ENCODE measurements at places on chromosomes 3 and 15. TPM values are rescaled to one million over a fixed set of nuclear protein-coding genes. Genes with fewer than 3 reads are reported as not detected.

Gene CLRN1
- not detected for total RNA-seq

Gene HYKK
- 5.7 TPM for total RNA-seq

Gene CMTM8
- total RNA-seq = 10.5 TPM

Gene SLC22A13
- total RNA-seq = 0.51 TPM

Gene FGD5
- 15.1 TPM for total RNA-seq

Gene LSAMP
- total RNA-seq = 39.8 TPM

Gene SEMA3F
- 15.3 TPM for total RNA-seq

Gene HAUS2
- total RNA-seq = 16.5 TPM

Gene PLA2G4E
- 0.27 TPM for total RNA-seq

Gene CACNA1D
- total RNA-seq = 38.1 TPM

Gene EPHB3
- 57.2 TPM for total RNA-seq

Gene EMC7
- total RNA-seq = 59.6 TPM

Gene HDC
- 4.9 TPM for total RNA-seq

Gene CCK
- 11.1 TPM for total RNA-seq

Gene GHSR
- total RNA-seq = not detected

Gene CCR3
- total RNA-seq = 0.67 TPM

Gene LIPH
- total RNA-seq = 122 TPM

Gene CRABP1
- total RNA-seq = 6.2 TPM
